ENCODE measurements at places on chromosomes 1 and 21. TPM values are rescaled to one million over a fixed set of nuclear protein-coding genes. Genes with fewer than 3 reads are reported as not detected.

GRCh38 chr1:19547814-19548213 lies 62.5 kb upstream of the CAPZB start:
- no peak overlapping the region for H3K4me3 ChIP-seq
- no peaks in the 10 kb centered on the region for H3K4me1 ChIP-seq
- H3K36me3 ChIP-seq = no peaks in the 10 kb centered on the region
- H3K27me3 ChIP-seq = no peaks in the 10 kb centered on the region
- DNase-seq = no peak

GRCh38 chr1:202023001-202023433 lies 12.6 kb downstream of the ELF3 start:
- H3K27me3 ChIP-seq = no peaks in the 10 kb centered on the region
- no peaks in the 10 kb centered on the region for H3K36me3 ChIP-seq
- no peak overlapping the region for H3K4me3 ChIP-seq
- no peaks in the 10 kb centered on the region for H3K4me1 ChIP-seq

The NR1I3 gene
- not detected for total RNA-seq

DNA sequence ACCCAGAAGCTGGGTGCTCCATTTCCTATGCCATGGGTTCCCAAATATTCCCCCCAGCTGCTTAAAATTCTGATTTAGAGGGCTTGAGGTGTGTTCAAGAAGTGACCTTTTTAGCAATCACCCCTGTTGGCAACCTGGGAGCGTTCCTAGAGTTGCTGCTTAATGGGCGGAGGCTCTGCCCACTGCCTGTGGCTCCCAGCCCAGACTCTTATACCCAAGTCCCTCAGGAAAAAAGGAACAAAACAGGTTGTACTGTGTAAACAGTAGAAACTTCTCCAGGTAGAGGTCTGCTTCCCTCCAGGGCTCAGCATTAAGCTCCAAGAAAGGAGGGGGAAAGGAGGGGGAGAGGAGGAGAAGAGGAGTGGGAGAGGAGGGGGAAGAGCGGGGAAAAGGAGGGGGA lies 14.6 kb upstream of the TENT5C start:
- H3K27me3 ChIP-seq = no peaks in the 10 kb centered on the region
- H3K36me3 ChIP-seq = no peaks in the 10 kb centered on the region
- H3K27ac ChIP-seq = no peak overlapping the region
- no peak for DNase-seq
- no peaks in the 10 kb centered on the region for H3K4me1 ChIP-seq

GRCh38 chr1:109241841-109242345 lies 7.4 kb upstream of the CELSR2 start:
- peaks cover 5% of the 10 kb centered on the region for H3K36me3 ChIP-seq
- no peaks in the 10 kb centered on the region for H3K27me3 ChIP-seq
- peaks cover 12% of the 10 kb centered on the region for H3K4me1 ChIP-seq
- no peak overlapping the region for H3K27ac ChIP-seq
- DNase-seq = no peak

The PCP4L1 gene
- not detected for total RNA-seq

DNA sequence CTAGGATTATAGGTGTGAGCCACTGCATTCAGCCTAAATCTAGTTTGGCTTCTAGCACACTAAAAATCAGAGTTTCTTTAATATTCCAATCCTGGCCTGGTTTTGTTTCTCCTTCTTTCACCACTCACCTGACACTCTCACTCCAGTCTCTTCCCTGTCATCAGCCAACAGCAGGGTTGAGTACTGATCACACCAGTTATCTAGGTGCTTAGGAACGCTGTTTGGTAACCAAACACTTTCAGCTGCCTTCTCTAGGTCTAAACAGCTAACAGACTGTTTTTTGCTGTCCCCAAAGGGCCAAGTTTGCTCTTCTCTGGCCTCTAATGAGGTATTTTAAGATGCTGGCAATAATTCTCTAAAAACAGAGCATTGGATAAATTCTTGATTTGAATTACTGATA lies 17.7 kb upstream of the FRRS1 start:
- H3K4me1 ChIP-seq = peaks cover 14% of the 10 kb centered on the region
- H3K27me3 ChIP-seq = no peaks in the 10 kb centered on the region
- DNase-seq = no peak
- H3K27ac ChIP-seq = no peak overlapping the region
- no peak overlapping the region for H3K4me3 ChIP-seq

DNA sequence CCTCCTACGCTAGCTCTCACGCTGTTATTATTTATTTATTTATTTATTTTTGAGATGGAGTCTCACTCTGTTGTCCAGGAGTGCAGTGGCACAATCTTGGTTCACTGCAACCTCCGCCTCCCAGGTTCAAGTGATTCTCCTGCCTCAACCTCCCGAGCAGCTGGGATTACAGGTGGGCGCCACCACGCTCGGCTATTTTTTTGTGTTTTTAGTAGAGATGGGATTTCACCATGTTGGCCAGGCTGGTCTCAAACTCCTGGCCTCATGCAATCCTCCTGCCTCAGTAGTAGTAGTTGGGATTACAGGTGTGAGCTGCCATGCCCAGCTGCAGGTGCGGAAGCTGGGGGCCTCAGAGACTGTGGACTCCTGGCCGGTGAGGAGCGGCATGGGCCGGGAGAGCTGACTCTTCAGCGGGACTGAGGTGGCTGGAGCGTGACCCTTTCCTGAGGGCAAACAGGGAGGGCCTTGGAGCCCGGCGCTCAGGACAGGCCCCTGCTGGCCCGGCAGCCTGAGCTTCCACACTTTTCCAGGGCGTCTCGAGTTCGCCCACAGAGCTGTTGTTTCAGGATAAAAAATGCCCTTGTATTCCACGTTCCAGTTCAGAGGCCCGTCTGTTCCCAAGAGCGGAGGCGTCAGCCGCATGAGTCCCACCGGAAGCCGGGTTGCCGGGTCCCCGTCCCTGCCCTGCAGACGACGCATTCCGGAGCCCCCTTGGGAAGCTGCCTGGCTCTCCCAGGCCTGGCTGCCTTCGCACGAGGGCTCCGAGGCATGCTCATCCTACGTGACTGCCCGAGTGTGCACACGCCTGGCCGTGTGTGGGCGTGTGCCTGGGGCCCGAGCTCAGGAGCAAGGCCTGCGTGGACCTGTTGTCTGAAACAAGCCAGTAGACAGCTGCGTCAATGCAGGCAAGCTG lies 126.2 kb downstream of the SIK1 start:
- no peak overlapping the region for H3K27ac ChIP-seq
- no peak overlapping the region for H3K4me3 ChIP-seq
- H3K36me3 ChIP-seq = no peaks in the 10 kb centered on the region
- no peak for DNase-seq

DNA sequence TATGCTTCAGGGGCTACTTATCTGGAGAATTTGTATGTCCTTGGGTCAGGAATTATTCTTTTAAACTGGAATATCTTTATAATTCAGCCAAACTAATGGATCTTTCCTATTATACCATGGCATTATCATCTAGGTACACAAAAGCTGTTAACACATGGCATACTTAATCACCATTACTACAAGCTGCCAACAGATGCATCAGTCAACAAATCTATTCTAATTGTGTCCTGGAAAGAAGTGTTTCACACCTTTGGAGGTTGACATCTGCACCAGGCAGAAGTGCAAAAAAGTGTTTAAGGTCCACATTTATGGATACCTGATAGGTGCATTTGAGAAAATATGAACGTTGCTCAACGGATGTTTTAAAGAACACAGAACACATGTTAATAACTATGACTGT lies 470.2 kb upstream of the ADGRL2 start:
- no peaks in the 10 kb centered on the region for H3K4me1 ChIP-seq
- no peaks in the 10 kb centered on the region for H3K27me3 ChIP-seq
- DNase-seq = no peak
- no peak overlapping the region for H3K4me3 ChIP-seq

DNA sequence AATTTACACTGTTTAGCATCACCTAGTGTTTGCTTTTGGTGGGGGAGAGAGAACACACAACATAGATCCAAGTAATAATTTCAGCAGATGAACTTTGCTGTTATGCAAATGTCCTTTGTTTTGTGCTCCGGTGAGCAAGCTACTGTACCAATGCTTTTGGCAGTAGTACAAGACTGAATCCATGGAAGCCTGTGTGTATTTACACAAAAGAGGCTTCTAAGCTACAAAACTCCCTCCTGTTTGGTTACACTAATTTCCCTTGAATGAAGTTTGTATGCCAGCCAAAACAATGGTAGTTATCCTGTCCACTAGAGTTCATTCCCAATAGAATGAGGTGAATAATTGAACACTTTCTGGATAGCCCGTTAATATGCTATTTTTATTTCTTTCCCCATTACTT lies 320.5 kb downstream of the KCTD3 start:
- no peak for DNase-seq
- H3K27me3 ChIP-seq = no peaks in the 10 kb centered on the region
- no peak overlapping the region for H3K27ac ChIP-seq
- H3K4me3 ChIP-seq = no peak overlapping the region

The EPB41 gene
- total RNA-seq = 325 TPM

- H3K27ac ChIP-seq = no peak overlapping the region
- no peaks in the 10 kb centered on the region for H3K4me1 ChIP-seq
- no peaks in the 10 kb centered on the region for H3K36me3 ChIP-seq
- no peak overlapping the region for H3K4me3 ChIP-seq
- DNase-seq = no peak
These were observed 416.0 kb downstream of the PCP4 start for GRCh38 chr21:40282912-40283886.

The FOXO6 gene
- total RNA-seq = not detected

DNA sequence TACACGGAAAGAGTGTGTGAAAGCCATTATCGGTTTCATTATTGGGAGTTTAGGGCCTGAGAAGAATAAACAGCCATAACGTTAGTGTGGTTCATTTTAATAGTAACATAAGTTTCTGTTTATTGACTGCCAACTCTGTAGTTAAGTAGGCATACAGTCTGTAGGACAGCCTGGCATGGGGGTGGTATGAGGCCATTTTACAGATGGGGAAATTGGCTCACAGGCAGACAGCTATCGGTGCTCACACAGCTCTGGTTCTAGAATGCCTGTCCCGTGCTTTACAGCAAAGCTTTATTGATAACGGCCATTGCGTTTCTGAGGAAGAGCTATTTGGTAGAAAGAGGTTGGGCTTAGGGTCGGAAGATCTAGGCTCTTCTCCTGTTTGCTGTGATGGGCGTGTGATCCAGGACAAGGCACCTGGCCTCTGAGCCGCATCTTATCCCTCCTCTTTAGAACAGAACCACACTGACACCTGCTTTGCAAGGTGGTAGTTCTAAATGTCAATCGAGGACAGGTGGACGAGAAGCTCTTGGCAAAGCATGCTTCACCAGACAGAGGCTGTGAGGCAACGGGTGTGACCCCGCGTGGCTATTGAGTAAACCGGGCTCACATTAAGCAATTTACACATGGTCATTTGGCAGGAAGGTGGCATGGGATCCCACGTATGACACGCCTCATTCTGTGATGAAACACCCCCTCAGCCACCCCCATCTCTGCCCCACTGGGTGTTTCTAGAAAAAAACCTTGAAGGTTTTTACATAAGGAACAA lies 14.9 kb downstream of the ETS2 start:
- no peak for DNase-seq
- H3K27me3 ChIP-seq = no peaks in the 10 kb centered on the region
- no peak overlapping the region for H3K4me3 ChIP-seq
- no peaks in the 10 kb centered on the region for H3K4me1 ChIP-seq
- H3K36me3 ChIP-seq = peaks cover 9% of the 10 kb centered on the region
- H3K27ac ChIP-seq = no peak overlapping the region

The CD84 gene
- 27.1 TPM for total RNA-seq

- H3K4me1 ChIP-seq = no peaks in the 10 kb centered on the region
- no peak overlapping the region for H3K27ac ChIP-seq
- no peak overlapping the region for H3K4me3 ChIP-seq
- H3K36me3 ChIP-seq = no peaks in the 10 kb centered on the region
- no peaks in the 10 kb centered on the region for H3K27me3 ChIP-seq
These were observed 326.1 kb upstream of the USP24 start for GRCh38 chr1:55541296-55541695.

DNA sequence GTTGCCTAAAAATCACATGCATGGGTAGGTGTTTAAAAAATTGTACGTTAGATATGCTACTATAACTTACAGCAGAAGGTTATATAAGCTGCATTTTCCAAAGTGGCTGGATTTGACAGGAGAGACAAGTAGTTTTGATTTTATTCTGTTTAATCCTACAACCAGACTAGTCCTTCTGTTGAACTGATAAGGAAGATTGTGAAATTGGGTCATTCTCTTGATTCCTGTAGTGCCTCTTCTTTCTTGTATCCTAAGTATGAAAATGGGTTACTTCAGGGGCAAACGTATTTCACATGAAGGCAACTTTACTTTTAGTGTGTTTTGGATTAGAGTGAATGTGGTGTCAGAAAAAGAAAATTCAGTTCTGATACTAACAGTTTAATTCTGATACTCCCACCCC lies 19.0 kb downstream of the CDC42 start:
- no peak overlapping the region for H3K27ac ChIP-seq
- H3K27me3 ChIP-seq = no peaks in the 10 kb centered on the region
- H3K4me1 ChIP-seq = peaks cover 63% of the 10 kb centered on the region

- DNase-seq = no peak
- H3K4me1 ChIP-seq = no peaks in the 10 kb centered on the region
- no peaks in the 10 kb centered on the region for H3K36me3 ChIP-seq
- H3K27me3 ChIP-seq = no peaks in the 10 kb centered on the region
- H3K27ac ChIP-seq = no peak overlapping the region
- no peak overlapping the region for H3K4me3 ChIP-seq
These were observed 634.8 kb downstream of the KCNT2 start for GRCh38 chr1:195973311-195973904.

DNA sequence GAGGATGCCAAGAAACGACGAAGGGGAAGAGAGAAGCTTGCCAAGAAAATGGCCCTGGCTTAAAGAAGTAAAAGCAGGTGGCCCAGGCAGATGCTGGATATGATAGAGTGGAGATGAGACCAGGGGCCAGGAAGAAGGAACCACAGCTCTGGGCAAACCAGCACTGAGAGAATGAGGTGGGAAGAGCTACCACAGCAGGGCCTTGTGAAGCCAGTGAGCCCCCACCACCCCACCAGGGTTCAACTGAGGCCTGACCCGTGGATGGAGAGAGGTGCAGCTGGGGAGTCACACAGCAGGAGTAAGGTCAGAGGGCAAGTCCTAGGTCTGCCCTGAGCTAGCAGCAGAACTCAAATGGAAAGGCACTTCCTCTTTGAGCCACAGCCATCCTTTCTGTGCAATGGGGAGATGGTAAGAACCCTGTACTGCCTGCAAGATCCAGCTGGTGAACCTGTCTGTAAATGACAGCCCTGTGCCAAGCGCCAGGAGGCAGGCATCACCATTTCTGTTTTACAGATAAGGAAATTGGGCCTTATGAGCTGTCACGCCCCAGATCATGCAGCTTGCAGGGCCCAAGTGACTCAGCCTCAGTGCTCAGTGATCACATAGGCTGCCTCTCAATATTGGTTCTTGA lies 8.5 kb downstream of the SH3BGRL3 start:
- no peaks in the 10 kb centered on the region for H3K27me3 ChIP-seq
- H3K4me3 ChIP-seq = peak overlapping the region; percentile 5
- DNase-seq = no peak
- H3K36me3 ChIP-seq = no peaks in the 10 kb centered on the region
- peak overlapping the region; percentile 86 for H3K27ac ChIP-seq

- H3K27ac ChIP-seq = peak overlapping the region; percentile 96
- peak overlapping the region; percentile 10 for H3K4me3 ChIP-seq
- H3K36me3 ChIP-seq = no peaks in the 10 kb centered on the region
- DNase-seq = peak; percentile 84
These were observed 8.5 kb downstream of the IRF2BP2 start for GRCh38 chr1:234601301-234602017.

GRCh38 chr1:154837672-154838171 lies 32.4 kb downstream of the KCNN3 start:
- no peak for DNase-seq
- H3K36me3 ChIP-seq = no peaks in the 10 kb centered on the region

Measured in naive thymus-derived CD4-positive, alpha-beta T cell (primary cell).